Activated CD4-positive, alpha-beta T cell treated with anti-CD3 and anti-CD28 coated beads, Interleukin-2, amount 10 ng/mL, durations not matched to agents 24 days and 14 days (primary cell): ENCODE measurements at places on chromosomes 4 and X. TPM values are rescaled to one million over a fixed set of nuclear protein-coding genes. Genes with fewer than 3 reads are reported as not detected.
A peak's percentile ranks its signal among the peaks of the same experiment; 100 is the strongest.

- DNase-seq = no peak
Observed at GRCh38 chrX:55839485-55839884, 121.9 kb downstream of the RRAGB start.

DNA sequence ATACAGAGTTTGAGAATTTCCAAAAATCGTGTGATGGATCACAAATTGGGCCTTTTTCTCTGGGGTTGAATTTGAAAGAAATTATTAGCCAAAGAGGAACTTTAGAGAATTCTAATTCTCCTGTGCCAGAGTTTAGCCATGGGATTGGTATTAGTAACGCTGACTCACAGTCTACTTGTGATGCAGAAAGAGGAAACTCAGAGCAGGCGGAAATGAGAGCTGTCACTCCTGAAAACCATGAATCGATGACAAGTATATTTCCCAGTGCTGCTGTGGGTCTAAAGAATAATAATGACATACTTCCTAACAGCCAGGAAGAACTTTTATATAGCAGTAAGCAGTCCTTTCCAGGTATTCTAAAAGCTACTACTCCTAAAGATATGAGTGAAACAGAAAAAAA lies 64.9 kb downstream of the N4BP2 start:
- no peak for DNase-seq

GRCh38 chrX:50818986-50819385 lies 5.0 kb upstream of the SHROOM4 start:
- no peak for DNase-seq

GRCh38 chr4:121822796-121823504 lies 733 bp downstream of the CCNA2 start:
- peak; percentile 88 for DNase-seq

DNA sequence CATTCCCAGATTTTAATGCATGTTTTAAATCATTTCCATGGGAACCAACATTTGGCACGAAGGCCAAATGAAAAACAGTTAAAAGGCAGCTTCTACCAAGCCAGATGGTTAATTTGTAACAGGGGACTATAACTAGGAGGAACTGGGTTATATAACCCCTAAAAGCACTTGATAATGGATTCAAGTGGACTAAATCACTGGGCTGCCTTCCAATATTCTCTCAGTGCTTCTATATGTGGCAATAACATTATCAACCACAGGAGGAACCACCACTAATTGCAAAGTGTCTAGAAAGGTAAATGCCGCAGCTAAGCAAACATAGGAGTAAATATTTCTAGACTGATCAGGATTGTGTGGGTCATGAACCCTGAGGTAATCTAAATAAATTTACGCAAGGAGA lies 391.5 kb downstream of the UBE2NL start:
- DNase-seq = no peak

DNA sequence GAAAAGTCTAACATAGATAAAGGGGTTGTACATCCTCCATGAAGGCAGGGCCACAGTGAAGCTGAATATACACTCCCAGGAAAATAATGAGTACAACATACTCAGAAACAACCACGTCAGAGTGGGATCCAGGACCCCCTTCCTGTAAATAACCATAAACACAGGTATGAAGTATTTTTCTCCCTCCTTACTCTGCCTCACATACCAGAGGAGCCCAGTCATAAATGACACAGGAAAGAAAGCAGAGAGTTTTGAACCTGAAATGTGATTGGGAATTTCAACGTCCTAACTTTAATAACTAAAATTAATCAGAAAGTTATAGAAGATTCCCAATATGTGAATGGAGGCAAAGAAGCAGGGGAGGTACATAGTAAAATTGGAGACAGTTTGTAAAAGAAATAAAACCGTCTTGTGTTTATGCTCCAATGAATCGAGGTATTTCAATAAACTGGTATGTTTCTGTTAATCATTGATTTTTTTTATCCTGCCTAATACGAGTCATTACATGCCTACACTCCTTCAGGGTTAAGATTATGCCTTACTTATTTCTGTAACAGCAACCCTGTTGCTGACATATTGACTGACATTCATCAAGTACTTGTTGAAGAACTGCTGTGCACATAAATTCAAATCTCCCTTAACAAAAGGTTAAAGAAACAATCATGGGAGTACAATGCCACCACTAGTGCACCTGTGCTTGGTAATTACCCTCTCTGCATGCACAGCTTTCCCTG lies 431.3 kb downstream of the KCNIP4 start:
- DNase-seq = no peak

- DNase-seq = peak; percentile 72
Observed at GRCh38 chr4:86891762-86892635, at the start of gene C4orf36. Gene C4orf36 (minus strand): TSS chr4:86892422. CDS start chr4:86891520, 902 bp downstream.

- DNase-seq = no peak
Observed at GRCh38 chrX:68180579-68180978, 252.7 kb downstream of the OPHN1 start.

DNA sequence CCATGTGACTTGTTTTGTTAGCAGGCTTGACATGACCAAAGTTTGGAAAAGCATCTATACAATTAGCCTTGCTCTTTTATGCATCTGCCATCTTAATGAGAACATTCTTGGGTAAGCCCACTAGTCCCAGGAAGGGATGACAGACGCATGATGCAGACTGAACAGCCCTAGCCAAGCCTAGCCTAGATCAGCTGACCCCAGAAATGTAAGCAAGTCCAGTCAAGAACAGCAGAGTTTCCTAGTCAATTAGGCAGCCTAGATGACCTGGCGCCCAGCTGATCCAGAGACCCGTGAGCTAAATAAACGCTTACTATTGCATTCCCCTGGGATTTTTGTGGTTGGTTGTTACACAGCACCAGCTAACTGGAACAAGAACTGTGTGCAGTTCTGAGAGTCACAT lies 457.9 kb downstream of the BCOR start:
- DNase-seq = no peak

DNA sequence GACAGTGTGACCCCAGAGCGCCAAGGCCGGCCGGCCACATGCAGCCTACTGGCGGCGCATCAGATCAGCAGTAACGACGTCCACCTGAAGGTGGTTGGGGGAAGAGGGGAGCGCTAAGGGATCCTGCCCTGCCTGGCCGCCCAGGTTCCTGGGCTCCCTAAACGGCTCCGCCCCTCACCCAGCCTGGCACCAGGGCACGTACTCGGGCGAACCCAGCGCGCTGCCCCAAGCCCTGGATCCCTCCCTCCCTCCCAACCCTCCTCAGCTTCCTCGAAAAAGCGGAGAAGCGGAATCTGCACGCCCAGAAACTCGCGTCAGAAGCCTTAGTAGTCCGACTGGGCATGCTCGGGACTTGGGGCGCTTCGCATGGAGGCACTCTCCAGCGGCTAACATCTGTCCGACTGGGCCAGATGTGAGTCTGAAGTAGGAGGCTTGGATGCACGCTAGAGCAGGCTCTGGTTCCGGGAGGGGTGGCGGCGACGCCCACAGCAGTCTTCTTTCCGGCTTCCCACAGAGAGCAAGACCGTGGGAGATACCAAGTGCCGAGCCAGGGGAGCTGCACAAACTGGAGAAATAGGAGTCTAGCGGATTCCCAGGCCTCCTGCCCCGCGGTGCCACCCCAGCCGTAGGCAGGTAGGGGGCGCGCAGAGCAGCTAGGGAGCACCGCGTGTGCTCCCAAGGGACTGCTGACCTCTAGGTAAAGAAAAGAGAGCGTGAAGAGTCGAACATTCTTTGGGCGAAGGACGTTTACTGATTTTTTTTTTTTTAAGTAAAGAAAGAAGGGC lies 114.3 kb upstream of the TEX13C start:
- peak; percentile 66 for DNase-seq

DNA sequence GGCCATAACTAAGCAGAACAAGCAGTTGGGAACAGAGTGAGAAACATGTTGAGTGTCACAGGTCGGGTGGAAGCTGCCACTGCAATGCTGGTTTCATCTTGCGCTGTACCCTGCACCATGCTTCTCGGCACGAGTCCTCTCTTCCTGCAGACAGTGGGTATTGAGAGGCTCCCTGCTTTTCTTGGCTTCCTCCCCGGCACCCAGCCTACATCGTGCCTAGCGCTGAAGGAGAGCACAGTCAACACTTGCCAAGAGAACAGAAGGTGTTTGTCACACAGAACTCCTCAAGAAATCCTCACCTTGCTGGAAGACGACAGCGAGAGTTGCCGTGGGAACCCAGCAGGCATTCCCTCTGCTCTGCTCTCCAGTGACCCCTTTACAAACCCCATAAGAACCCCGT lies 53.6 kb downstream of the EVC2 start:
- no peak for DNase-seq

GRCh38 chr4:182828360-182829025 lies 88.7 kb downstream of the DCTD start:
- DNase-seq = no peak

GRCh38 chr4:168162604-168163003 lies 70.3 kb downstream of the ANXA10 start:
- DNase-seq = no peak

DNA sequence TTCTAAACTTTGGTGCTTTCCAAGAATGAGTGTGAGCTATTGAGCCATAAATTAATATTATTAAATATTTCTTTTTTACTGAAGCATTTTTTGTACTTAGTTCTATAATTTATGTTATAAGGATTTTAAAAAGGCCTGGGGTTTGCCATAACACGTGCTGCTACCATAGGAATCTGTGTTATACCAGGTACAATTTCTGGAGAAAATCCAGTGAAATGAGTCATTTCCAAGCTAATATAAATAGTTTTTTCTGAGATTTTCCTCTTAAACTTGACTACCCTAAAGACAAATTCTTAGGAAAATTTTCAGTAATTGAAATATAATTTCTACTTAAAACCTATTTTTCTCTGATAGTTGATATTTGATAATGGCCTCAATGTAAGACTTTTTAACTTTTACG lies 130.8 kb downstream of the TLL1 start:
- no peak for DNase-seq

DNA sequence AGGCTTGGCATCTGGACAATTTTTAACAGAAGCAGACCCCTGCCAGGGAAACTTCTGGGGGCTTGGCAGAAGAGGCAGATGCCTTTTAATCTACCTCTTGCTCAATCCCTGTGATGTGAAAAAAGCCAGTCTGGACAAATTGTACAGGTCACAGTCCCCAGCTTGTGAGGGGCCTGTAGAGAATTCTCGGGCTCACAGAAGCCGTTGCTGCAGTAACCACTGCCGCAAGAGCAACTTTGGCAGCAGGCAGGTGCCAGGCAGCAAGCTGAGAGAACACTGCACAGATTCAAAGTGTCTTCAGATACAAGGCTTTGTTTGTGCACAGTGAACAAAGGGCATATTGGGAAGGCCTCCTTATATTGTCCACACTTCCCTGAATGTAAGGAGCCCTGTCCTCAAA lies 11.7 kb downstream of the GPKOW start:
- no peak for DNase-seq

- DNase-seq = no peak
Observed at GRCh38 chrX:40531056-40531826, 49.5 kb upstream of the ATP6AP2 start.

- no peak for DNase-seq
Observed at GRCh38 chrX:121322159-121322558, 274.7 kb downstream of the GLUD2 start.

- DNase-seq = peak; percentile 80
Observed at GRCh38 chrX:41085878-41086626, 807 bp downstream of the USP9X start.

- DNase-seq = no peak
Observed at GRCh38 chr4:147958489-147959065, 226.7 kb downstream of the ARHGAP10 start.

DNA sequence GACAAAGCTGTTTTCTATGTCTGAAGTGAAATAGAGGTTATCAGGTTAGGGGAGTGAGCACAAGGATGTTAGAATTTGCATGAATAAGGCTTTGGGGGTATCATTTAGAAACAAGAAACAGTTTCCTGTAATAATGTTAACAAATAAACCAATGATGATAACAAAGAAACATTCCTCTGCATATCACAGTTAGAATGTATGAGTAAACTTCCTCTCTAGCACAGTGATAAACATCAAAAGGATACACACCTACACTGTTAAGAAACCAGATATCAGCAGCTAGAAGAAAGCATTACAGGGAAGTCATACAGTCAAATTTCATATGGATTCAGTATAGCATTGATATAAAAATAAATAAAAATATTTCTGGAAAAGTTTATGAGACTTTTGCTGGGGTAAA lies 340.0 kb upstream of the MAGEB16 start:
- no peak for DNase-seq

GRCh38 chr4:176755001-176755400 lies 37.7 kb downstream of the VEGFC start:
- no peak for DNase-seq

DNA sequence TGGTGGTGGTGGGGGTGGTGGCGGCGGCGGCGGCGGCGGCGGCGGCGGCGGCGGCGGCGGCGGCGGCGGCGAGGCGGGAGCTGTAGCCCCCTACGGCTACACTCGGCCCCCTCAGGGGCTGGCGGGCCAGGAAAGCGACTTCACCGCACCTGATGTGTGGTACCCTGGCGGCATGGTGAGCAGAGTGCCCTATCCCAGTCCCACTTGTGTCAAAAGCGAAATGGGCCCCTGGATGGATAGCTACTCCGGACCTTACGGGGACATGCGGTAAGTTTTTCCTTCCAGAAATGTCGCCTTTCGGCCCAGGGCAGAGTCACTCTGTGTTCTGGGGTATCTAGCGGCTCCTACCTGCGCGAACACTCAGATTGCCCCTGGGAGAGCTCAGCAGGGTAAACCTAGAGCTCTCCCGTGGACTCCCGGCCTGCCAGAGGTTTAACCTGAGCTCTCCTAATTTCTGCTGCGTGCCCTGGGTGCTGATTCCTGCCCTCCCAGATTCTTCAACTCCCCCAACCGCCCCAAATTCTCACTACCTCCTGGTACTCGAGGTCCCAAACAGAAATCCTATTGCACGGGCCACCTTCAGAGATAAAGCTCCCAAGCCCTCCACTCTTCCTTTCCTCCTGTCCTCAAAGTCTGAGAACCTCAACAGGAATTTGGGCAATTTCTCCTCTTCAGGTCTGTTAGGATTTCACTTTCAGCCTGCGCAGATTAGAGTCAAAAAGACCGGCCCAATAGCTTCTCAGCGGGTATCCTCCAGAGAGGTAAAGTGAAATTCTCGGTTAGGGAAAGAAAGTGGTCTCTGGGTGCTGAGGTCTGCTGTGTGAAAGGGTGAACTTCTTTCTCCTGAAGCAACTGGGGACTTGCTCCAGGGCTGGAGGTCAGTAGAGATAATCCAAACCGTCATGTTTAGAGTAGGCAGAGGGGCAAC lies 2.9 kb downstream of the AR start:
- DNase-seq = no peak

- DNase-seq = no peak
Observed at GRCh38 chrX:6666624-6667023, 131.7 kb upstream of the VCX3A start.

DNA sequence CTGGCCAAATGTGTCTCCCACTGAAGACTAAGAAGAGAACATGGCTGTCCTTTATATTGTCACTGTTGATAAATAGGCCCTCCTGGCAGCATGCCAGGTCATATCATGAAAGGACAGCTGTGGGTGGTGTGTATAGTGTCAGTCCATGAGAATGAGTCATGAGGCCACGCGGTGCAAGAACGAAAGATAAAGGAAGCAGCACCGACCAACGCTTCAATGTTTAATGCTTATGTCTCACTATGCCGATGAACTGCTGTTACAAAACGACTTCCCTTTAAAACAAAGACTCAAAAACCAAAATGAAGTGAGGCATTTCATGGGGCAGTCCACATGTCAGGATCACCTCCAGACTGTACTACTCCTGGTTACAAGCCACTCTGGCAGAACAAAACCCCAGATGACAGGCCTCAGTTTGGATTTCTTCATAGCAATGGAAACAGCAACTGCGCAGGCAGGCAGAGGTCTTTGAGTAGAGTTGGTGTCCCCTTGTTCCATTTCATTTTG lies 5.2 kb upstream of the TCEANC start:
- peak; percentile 69 for DNase-seq

Gene GPR82
- not detected in 2 replicates for total RNA-seq

Gene CCSER1
- total RNA-seq = not detected in 2 replicates

Gene RBMXL3
- total RNA-seq = not detected in 2 replicates

Gene TMPRSS11B
- not detected in 2 replicates for total RNA-seq

Gene GAGE12F
- not detected in 2 replicates for total RNA-seq

Gene MAGEA11
- not detected in 2 replicates for total RNA-seq

Gene GRK4
- total RNA-seq = 4.6 and 5.3 TPM in 2 replicates
